Anterior cingulate cortex (tissue), 58 donors: ENCODE measurements at places on chromosomes 4 and X.
A peak's percentile ranks its signal among the peaks of the same experiment; 100 is the strongest.

GRCh38 chr4:1576304-1576960 lies 107.7 kb downstream of the FAM53A start:
- DNase-seq = no peak

DNA sequence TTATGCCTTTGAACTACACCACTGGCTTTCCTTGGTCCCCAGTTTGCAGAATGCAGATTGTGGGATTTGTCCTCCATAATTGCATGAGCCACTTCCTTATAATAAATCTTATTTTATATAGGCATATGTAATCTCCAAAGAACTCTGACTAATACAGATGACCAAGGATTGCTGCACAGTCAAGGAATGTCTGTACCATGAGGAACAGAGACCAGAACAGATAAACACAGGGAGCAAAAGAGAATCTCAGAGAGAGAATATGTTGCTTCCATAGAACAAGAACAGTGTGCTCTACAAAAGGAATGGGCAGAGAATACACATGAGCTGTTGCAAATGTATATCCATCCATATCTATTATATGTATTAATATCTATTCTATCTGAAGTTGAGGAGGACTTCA lies 111.1 kb downstream of the ADRA2C start:
- no peak for DNase-seq

DNA sequence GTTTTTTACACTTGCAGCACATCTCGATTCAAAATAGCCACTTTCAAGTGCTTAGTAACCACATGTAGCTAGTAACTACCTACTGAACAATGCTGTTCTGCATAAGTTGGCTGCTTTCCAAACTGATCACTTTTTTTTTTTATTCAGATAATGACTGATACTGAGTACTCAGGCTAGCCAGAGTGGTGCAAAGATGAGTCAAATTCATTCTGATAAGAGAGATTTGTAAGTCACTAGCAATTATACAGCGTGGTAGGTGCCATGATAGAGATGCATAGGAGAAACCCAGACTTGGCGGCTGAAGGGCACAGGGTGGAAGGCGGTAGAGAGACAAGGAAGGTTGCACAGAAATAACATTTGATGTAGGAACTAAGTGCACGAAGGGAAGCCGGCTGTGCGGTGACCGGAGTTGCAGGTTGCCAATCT lies 357 bp upstream of the IGBP1 start:
- no peak for DNase-seq

- no peak for DNase-seq
These were observed 100.5 kb downstream of the TMEM131L start for GRCh38 chr4:153566631-153567150.

DNA sequence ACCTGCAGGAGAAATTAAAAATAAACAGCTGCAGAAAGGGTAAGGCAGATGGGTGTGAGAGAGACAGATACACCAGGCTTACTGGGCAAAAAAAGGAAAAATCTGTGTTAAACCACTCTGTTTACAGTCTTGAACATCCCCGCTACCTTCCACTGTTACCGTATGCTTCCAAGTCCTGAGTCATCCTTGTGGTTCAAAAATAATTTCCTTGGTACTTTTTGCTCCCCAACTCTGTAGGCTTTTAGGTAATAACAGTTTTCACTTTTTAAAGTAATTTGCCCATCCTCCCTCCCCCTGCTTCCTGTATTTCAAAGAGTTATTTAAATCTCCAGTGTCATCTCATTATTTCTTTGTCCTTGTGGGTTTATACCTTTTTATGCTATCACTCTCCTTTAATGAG lies 210.1 kb upstream of the FAT4 start:
- DNase-seq = no peak

- DNase-seq = no peak
These were observed 33.5 kb upstream of the RASSF6 start for GRCh38 chr4:73653695-73654106.

GRCh38 chr4:1767061-1767769 lies 25.9 kb upstream of the FGFR3 start:
- no peak for DNase-seq

DNA sequence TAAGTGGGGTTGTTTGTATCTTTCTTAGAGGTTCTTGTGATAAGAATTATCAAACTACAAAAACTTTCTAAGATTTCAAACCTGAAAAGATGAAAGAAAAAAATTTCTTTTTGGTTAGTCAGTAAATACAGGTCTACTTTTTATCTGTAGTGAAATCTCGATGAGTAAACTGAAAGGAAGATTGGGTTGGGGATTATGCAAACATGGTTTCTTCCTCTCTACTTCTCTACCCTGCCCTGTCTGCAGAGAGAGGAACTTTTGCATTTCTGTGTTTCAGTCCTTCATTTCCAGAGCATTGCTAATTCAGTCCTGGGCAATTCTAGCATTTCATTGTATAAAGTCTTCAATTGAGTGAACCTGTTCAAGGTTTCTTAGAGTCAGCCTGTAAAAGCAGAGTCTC lies 51.6 kb upstream of the IL2 start:
- DNase-seq = no peak

DNA sequence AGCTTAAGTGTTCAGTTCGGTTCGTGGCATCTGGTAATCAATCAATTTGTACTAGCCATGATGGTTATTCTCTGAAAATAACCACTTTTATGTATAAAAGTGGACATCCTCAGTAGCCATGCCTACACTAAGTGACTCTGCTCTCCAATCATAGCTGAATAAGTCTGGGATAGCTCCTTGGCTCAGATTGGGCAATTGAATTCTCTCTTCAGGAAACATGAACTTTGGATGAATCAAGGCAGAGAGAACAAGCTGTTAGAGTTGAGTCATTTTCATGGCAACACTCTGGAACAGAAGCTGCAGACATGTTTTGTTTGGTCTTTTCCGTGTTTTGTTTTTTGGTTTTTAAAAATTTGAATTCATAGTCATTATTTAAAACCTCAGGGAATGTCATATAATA lies 66.8 kb upstream of the TMEM164 start:
- DNase-seq = no peak

DNA sequence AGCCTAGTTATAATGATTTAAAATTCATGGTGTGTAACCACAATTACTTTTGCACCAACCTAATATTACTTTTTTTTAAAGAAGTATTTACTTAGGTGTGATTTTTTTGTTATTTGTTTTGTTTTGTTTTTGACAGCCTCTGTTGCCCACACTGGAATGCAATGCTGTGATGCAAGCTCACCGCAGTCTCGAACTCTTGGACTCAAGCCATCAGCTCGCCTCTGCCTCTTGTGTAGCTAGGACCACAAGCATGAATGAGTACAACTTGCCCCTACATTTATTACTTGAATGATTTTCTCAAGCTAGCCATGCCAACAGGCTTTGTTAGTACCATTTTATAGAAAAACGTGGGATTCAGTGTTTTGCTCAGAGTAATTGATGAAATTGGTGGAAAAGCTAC lies 488.8 kb upstream of the CPEB2 start:
- no peak for DNase-seq

DNA sequence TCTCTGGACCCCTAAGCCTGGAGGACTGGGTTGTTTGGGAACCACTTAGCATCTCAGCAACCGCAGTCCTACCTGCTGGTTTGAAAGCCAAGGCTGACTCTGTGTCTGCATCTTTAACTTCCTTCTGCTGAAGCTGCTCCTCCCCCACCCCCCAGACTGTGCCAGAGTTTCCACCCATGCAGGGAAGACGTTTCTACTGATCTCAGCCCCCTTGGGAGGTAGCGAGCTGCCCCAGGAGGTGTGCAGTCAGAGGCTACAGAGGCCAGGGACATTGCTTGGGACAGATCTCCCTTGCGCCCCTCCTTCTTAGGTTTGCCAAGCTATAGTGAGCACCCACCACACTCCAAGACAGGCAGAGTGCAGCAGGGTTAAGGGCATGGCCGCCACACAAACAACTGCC lies 4.7 kb upstream of the FATE1 start:
- DNase-seq = no peak

DNA sequence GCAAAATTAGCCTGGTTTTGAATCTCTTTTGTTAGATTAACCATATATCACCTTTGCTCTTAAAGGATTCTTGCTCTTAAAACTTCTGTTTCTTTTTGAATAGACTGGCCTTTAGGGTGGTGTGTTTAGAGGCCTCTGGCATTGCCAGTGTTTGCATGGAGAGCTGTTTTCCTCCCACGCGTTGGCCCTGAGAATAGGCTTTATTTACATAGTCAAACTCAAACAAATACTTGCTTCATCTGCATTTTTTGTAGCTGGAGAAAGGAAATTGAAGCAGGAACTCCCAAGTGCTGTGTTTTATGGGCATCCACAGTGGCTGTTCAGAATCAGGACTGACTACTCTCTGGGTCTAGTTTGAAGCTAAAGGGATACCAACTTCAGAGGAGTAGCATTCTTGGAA lies 2.7 kb downstream of the SHROOM2 start:
- no peak for DNase-seq

- DNase-seq = peak; percentile 35
These were observed 35.5 kb downstream of the NAA11 start for GRCh38 chr4:79290376-79290775.

GRCh38 chr4:6301732-6302442 lies 32.2 kb downstream of the WFS1 start:
- no peak for DNase-seq

DNA sequence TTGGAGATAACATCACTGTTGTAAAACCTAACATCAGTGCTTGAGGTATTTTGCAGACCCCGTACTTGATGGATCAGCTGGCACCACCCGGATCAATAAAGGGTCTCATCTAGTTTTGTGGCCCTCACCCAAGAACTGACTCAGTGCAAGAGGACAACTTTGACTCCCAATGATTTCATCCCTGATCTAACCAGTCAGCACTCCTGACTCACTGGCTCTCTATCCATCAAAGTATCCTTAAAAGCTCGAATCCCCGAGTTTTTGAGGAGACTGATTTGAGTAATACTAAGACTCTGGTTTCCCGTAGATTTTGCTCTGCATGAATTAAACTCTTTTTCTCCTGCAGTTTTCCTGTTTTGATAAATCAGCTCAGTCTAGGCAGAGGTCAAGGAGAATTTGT lies 2498.1 kb downstream of the PCDH7 start:
- DNase-seq = no peak
